ENCODE measurements at places on chromosomes 3 and 15.

DNA sequence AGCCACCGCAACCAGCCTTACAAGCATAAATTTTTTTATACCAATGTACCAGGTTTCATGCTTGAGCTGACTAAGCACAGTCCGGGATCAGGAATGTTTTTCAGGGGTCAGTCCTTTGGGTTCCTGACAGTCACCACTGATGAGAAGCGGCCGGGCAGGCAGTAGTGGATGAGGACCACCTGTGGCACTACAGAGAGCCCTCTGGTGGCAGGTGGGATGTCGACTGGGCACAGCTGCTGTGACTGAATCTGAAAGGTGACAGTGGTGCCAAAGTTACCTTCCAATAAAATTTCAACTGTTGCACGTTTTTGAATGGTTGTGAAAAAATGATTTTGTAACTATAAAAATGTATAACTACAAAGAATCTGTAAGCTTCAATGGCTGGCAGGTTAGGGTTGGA is 34.0 kb downstream of the TPRA1 start:
- no peak for DNase-seq

DNA sequence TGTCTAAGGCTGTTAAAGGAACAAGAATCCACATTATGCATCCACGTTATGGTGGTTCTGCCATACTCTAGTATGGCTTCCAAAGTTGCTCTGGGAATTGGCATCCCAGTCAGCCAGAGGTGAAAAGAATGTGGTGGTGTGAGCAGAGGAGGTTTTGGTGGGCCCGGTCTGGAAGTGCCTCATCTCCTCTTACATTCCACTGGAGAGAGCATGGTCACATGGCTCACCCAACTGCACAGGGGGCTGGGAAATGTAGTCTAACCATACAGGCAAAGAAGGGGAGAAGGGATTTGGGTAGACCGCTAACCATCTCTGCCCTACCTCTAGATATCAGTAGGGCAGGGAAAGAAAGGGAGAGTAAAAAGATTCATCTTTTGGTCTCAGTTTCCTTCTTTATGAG is 3.2 kb upstream of the HEG1 start:
- DNase-seq = no peak

DNA sequence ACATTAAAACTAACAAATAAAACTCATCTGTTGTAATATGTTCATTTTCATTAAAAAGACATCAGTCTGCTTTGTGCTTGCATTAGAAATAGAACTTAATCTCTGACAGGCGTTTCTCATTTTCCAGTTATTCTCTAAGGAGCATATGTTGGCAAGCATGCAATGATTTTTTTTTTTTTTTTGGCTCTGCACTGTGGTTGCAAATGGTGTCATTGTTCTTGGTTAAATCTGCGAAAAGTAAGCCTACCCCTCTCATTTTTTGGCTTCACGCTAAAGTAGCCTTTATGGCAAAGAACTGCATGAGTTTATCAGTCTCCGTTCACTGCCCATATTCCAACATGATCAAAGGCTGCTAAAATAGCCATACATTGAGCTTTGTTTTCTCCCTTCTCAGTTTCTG is 403.2 kb downstream of the MECOM start:
- DNase-seq = no peak

GRCh38 chr15:63246691-63247469 is 30.5 kb upstream of the APH1B start:
- no peak for DNase-seq

- no peak for DNase-seq
Measured at GRCh38 chr15:52419494-52419893, 109.2 kb downstream of the MYO5A start.

DNA sequence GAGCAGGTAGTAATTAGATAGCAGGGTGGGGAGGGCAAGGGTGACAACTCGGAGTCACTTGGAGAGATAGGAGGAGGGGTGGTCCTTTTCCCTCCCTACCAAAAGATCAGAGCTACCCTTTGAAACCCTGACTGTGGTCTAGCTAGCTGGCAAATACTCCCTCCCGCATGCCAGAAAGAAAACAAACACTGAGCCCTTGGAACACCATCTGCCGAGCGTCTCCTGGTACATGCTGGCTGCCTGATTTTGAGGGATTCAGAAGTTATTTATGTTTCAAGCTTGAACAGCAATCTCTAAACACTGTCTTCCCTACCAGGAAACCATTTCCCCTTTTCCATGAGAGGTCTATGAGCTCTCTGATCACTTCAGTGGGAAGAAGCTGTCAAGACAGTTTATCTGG is 291.6 kb upstream of the CFAP20DC start:
- no peak for DNase-seq

DNA sequence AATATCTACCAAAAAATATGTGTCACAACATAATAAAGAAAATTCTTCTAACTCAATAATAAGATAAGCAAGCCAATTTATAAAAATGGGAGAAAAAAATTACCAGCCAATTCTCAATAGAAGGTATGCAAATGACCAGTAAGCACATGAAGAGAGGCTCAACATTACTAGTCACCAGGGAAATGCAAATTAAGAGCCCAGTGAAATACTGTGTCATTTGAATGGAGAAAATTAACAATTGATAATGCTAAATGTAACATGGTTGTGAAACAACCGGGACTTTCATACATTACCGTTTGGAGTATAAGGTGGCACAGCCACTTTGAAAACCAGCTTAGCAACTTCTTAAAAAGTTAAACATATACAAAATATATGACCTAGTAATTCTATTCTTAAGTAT is 460.7 kb downstream of the IGSF11 start:
- no peak for DNase-seq

DNA sequence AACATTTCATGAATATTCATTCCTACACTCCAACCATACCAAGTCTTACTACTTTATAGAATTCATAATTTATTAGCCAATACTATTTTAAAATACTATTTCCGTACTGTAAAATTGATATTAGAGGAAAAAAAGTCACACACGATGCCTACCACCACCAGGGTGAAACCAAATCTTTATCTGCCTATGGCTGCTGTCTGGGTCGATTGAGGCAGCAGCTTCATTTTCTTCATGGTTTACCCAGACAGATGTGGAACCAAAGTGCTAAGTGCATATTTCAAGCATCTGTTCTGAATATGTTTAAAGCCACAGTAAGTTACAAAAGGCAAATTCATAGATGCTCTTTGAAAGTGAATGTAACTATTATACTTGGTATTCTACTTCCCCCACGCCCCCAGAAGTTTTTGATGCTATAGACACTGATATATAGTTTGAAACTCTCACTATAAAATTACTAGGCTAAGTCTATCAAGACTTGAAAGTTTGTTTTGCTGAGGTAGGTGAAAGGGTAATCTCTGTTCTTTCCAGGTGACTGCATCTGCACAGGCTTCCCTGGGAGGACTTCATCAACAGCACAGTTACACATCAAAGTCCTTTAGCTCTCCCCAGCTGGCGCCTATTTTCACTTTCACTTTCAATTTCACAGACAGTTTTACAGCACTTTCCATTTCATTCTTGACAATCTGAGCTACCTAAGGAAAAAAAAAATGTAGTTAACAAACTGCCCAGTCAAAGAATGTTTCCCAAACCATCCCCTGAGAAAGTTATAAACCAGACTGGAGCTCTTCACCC is 113.9 kb downstream of the POLQ start:
- peak; percentile 49 for DNase-seq

GRCh38 chr15:88608607-88609181 is 12.4 kb upstream of the AEN start:
- DNase-seq = no peak

DNA sequence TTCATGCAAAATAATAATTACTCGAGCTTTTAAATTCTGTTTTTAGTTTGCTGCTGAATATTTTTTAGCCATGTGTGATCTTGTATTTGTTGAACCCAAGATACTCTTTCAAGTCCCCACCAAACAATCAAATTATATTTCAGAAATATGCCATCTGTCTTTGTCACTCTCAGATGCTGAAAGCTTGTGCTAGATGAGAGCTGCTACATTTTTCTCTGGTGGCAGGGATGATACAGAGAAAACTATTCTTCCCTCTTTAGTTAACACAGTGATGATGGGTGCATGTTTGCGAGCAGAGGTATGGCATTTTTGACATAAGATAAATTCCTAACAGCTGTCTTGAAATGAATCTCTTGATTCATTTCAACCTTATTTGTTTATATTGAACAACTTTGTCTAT is 100.6 kb upstream of the NPHP3 start:
- DNase-seq = no peak
